ENCODE measurements at places on chromosomes 13 and 19. TPM values are rescaled to one million over a fixed set of nuclear protein-coding genes. Genes with fewer than 3 reads are reported as not detected.

ZNF665 gene
- total RNA-seq = 2.0 TPM

MADCAM1 gene
- total RNA-seq = 0.78 TPM

SLC44A2 gene
- total RNA-seq = 152 TPM

BST2 gene
- total RNA-seq = 288 TPM

CYP4F12 gene
- not detected for total RNA-seq

URI1 gene
- total RNA-seq = 55.5 TPM

All from activated CD4-positive, alpha-beta memory T cell treated with anti-CD3 and anti-CD28 coated beads, Interleukin-2, amount 10 ng/mL, durations not matched to agents 7 days and 5 days (primary cell).